ENCODE measurements at places on chromosomes 16 and 17.
A peak's percentile ranks its signal among the peaks of the same experiment; 100 is the strongest.

GRCh38 chr17:8056976-8057625 lies 18.2 kb downstream of the ALOX15B start:
- no peak for DNase-seq

- DNase-seq, result no peak
Measured at GRCh38 chr17:75894049-75894733, 2.6 kb downstream of the TRIM65 start.

- no peak for DNase-seq
Measured at GRCh38 chr16:84898447-84898846, 78.7 kb downstream of the CRISPLD2 start.

DNA sequence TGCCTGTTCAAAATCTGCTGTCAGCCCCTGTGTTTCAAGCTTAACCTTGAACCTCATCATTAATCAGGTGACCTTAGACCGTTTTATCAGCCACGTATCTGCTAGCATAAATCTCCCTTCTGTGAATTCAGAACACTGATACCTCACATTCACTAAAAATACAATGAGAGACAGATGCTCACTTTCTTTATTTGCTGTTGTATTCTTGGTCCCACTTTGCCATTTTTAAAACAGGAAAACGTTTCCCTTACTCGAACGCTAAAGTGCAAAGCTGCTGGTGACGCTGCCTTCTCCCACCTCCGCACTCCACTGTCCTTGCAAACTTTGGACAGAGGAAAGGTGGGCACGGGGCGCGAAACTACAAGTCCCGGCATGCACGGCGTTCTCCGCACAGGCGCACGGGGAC lies 220 bp upstream of the ARHGAP44 start:
- DNase-seq, result peak; percentile 9

Data from kidney epithelial cell (primary cell).